ENCODE measurements at places on chromosomes 11 and 22. TPM values are rescaled to one million over a fixed set of nuclear protein-coding genes. Genes with fewer than 3 reads are reported as not detected.

DNA sequence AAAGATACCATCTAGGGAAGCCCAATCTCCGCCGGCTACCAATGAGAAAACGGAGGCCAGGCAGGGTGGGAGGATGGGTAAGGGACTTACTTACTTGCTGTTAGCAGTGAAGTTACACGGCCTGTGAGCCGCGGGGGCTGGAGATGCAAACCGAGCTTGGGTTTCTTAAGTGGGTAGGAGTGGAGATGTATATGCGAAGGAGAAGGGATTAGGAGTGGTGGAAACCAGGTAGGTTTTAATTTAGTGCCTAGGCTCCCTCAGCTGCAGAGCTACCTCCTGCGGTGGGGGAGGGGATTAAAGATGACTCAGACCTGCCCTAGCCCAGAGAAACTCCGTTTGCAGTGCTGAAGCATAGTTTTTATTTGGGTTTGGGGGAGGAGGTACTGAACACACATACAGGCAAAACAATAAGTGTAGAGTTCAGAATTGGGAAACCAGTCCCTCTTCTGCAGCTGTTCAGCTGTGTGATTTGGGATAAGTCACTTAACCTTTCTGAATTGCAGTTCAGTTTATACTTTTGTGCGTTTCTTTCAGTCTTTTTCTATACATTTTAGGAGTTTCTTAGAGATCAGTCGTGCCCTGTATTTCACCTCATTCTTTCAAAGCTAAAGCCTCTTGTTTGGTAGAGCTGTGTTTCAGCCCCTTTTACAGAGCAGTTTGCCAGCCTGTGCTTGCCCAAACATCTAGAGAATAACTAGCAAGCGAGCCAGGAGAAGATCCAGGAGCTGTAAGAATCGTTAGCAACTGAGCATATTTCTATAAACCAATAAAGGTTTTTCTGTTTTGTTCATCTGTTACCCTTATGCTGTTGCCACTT lies 596 bp upstream of the TNRC6B start:
- DNase-seq = peak; percentile 54

OMP gene
- not detected for total RNA-seq

DNA sequence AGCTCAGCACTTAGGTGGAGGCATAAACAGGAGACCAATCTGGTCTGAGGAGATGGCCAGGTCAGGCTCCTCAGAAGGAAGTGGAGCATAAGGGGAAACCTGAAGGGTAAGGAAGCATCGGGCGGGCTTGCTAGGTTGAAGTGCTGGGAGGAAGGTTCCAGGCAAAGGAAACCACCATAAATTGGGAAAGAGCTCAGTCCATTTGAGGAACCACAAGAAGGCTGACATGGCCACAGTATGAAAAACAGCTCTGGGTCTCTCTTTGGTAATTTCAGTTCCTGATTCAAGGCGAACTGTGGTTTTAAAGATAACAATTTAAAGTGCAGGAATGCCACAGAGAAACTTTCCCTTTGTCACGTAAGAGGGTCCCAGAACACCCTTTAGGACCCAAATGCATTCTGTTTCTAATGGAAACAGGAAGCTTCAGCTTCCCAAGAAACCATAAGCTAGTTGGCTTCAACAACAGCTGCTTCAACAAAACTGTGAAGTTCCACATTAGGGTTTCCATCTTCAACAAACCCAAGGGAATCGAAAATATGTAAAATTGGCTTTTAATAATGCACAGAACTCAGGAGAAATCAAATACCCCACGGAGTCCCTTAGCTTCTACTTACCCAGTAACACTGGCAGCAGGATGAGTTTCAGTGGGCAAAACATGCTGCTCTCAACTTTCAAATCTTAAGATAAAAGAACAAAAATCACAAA lies 10.4 kb downstream of the JAML start:
- DNase-seq = peak; percentile 28

DNA sequence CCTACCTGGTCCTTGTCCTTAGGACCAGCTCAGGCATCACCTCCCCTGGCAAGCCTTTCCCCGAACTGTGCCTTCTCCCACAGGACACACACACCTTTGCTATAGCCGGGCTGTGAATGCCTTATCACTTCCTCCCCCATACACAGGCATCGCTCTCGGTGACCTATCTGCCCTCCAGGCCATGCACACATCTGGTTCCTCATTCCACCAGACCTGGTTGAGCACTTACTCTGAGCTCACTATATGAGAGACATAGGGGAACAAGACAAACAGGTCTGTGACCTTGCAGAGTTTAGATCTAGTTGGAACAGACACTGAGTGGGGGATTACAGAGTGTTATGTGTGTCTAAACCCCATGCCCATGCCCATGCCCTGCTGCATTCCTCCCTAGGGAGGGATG lies 3.1 kb upstream of the BCR start:
- DNase-seq = no peak

CFAP300 gene
- total RNA-seq = not detected

GRCh38 chr22:37014835-37015586 lies 4.2 kb downstream of the TST start:
- DNase-seq = no peak

GRCh38 chr11:87036756-87037449 lies 831 bp upstream of the TMEM135 start:
- no peak for DNase-seq

DNA sequence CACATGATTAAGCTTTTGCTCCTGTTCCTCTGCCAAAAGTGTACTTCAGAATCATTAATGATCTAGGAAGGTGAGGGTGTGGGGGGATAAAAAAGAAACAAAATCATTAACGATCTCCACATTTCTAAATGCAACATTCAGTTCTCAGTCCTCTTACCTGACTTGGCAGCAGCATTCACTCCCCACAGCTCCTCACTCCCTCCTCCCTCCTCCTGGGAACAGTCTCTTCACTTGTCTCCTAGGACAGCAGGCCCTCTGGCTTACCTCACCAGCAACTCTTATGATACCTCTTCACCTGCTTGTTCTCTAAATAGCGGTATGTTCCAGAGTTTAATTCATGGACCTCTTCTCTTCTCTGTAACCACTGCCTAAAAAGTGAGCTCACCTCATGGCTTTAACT lies 56.5 kb upstream of the APOA1 start:
- no peak for DNase-seq

DNA sequence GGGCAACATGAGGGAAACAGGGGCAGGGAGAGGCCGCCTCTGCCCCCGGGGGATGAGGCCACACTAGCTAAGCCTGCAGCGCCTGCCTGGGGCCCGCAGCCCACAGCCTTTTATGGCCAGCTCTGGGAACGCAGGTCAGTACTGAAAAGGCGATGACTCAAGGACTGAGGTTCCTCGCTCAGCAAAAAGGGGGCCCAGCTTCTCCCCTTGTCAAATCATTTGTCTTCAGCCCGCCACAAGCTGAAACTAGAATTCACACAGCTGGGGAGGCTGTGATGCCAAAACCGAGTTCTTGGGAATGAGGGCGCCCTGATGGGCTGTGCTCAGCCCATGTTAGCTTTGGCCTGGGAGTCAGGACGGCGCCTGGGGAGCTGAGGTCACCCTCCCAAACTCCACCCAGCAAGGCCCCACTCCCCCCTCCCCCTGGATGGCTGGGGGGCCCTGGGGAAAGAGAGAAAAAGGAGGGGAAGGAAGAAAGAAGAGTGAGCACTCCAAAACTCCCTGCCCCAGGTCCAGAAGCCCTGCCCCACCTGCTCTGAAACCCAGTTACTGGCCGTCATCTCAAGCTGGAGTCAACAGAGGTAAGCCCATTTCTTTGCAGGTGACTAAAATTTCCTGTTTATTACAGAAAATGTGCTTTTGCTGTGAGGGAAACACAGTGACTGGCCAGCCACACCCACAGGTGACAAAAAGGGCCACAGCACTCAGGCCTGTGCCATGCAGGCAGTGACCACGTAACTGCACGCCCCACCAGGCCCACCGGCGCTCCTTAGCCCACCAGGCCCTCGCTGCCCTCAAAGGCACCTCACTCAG lies 13.7 kb downstream of the EHD1 start:
- DNase-seq = peak; percentile 64

- DNase-seq = no peak
Observed at GRCh38 chr22:50150161-50151129, 20.1 kb upstream of the PANX2 start.

GRCh38 chr11:106369224-106369623 lies 291.8 kb downstream of the AASDHPPT start:
- no peak for DNase-seq

GRCh38 chr11:11958403-11959231 lies 49.8 kb downstream of the DKK3 start:
- DNase-seq = no peak

GRCh38 chr11:99019696-99020095 lies 1.1 kb upstream of the CNTN5 start:
- DNase-seq = no peak

MYO7A gene
- 0.47 TPM for total RNA-seq

YPEL4 gene
- total RNA-seq = 12.6 TPM

DNA sequence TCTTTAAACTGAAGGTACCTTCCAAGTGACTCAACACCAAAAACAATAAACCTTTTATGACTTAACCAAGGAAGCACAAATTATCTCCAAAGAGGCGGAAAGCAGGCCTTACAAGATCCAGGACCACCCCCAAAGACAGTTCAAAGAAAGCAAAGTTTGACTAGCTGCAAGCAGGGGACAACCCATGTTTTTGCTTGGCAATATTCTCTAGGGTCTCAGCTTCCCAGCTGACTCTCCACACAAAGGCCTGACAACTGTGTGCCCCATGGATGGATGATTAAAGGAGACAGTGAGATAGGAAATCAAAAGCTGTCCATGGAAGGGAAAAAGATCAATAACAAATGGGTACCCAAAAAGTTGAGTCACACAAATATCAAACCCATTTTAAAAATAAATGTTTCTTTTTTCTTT lies 232.2 kb downstream of the DDX10 start:
- DNase-seq = no peak

OR52K1 gene
- not detected for total RNA-seq

GRCh38 chr11:94968334-94968958 lies 4.9 kb downstream of the CWC15 start:
- DNase-seq = no peak

OR52I2 gene
- total RNA-seq = not detected
